ENCODE measurements at places on chromosomes 6 and 20. TPM values are rescaled to one million over a fixed set of nuclear protein-coding genes. Genes with fewer than 3 reads are reported as not detected.

- no peak for DNase-seq
Measured at GRCh38 chr6:14676977-14677781, 559.6 kb downstream of the CD83 start.

DNA sequence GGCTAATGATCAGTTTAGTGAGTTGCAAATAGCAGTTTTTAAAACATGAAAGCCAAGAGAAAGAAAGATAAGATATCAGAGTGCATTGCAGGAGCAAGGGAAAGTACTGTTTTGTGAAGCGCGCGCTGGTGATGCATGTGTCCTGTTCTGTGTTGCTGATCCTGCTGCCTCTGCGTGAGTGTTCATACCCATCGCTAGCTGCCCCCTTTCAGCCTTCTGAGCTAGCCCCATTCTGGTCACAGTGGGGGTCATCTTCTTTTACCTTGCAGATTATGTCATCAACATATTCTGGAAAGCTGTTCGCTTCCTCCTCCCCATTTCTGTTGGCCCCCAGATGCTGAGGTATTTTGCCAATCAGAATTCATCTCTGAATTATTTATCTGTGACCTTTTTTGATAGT is 1.9 kb downstream of the MRAP2 start:
- DNase-seq, result no peak

Gene PXDC1
- polyA plus RNA-seq, result 4.7 TPM

DNA sequence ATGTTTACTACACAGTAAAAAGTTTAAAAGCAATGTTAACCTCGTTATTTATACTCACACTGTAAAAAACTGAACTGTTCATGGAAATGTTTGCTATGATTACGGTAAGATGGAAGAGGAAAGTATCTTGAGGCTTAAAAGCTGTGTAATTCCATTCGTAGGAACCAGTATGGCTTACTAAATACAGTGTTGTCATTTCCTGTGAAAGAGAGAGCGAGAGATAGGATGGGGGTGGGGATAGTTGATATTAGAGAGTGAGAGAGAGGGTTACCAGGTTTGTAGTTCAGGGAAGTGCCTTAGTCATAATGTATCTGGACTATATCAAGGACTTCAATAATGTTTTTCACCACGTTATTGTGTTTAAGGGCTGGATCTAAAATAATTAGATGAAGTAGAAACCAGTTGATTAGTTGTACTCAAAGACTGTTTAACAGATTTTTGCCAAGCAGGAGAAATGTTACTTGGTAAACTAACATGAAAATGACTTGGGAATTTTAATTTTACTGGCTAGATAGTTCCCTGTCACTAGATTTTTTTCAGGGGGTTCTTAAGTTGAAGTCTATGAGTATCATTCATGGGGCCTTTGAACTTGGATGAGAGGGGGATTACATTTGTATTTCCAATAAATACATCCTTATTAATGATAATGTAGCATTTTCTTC is 30.4 kb downstream of the AFDN start:
- DNase-seq, result no peak

- no peak for DNase-seq
Measured at GRCh38 chr6:18118330-18118729, 4.1 kb downstream of the NHLRC1 start.

GRCh38 chr6:7728855-7729590 is 3.1 kb downstream of the BMP6 start:
- DNase-seq, result no peak

Gene HNF4A
- polyA plus RNA-seq, result not detected

Data from B cell (primary cell).